ENCODE measurements at places on chromosomes 5 and 9. TPM values are rescaled to one million over a fixed set of nuclear protein-coding genes. Genes with fewer than 3 reads are reported as not detected.

The NDOR1 gene
- 22.8 TPM for total RNA-seq

The RGMB gene
- total RNA-seq: 15.8 TPM

The RABL6 gene
- total RNA-seq: 46.4 TPM

The CCL27 gene
- total RNA-seq: not detected

The PCBD2 gene
- total RNA-seq: 5.2 TPM

The NOXA1 gene
- 7.7 TPM for total RNA-seq

The SNCB gene
- total RNA-seq: not detected

The PHF24 gene
- not detected for total RNA-seq

The LMX1B gene
- total RNA-seq: not detected

The TAL2 gene
- not detected for total RNA-seq

The NTRK2 gene
- 0.14 TPM for total RNA-seq

The CCL28 gene
- total RNA-seq: 20.9 TPM

The SUSD3 gene
- 33.9 TPM for total RNA-seq

The MLANA gene
- not detected for total RNA-seq

The PCDHB11 gene
- total RNA-seq: not detected

The GABBR2 gene
- total RNA-seq: not detected

The PCDHB14 gene
- not detected for total RNA-seq

The STING1 gene
- 155 TPM for total RNA-seq

The COL27A1 gene
- 1.2 TPM for total RNA-seq

The CTXN3 gene
- not detected for total RNA-seq

The CARTPT gene
- total RNA-seq: not detected

Data from CD4-positive, alpha-beta T cell (primary cell).